Fibroblast of skin of right quadriceps (primary cell): ENCODE measurements at places on chromosomes 6 and 20.
A peak's percentile ranks its signal among the peaks of the same experiment; 100 is the strongest.

- no peak for DNase-seq
These were observed 603.5 kb downstream of the KHDRBS2 start for GRCh38 chr6:61682562-61682961.

DNA sequence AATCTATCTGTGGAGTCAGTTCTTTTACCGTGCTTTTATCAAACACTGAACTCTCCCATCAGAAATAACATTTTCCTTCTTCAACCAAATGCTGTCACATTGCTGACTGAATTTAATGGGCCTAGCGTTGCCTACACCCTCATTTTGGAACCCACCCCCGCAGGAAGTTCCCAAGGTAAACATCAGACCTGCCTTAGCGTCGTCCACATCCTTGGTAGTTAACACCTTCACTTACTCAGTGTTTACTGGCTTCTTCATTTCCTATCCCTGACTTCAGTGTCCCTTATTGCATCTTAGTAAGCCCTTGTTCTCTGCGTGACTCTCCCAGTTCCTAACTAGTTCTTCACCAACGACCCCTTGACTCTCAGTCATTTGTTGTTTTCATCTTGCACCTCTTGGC lies 491.4 kb upstream of the SOX4 start:
- DNase-seq = no peak

DNA sequence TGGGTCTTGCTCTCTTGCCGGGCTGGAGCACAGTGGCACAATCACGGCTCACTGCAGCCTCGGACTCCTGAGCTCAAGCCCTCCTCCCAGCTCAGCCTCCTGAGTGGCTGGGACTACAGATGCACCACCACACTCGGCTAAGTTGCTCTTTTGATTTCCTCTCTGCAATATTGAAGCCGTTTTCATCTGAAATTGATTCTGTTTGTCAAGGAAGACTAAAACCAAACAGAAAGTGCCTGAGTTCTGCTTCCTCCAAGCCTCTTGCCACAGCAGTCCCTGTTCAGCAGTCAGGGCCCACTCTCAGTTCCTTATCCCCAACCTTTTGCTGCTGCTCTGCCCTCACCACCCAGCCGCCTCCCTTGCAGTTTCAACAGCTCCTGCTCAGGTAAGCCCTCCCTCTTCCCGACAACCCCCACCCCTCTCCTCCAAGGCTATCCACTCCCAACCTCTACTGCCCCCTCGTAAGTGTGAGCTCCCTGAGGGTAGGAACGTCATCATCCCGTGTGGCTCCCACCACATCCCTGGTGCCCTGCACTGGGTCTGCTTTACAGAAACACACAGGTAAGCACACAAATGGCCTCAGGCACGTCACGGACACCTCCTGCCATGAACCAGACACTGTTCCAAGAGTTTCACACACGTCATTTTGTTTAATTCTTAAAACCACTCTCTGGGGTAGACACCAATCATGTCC lies 70.7 kb upstream of the TAB2 start:
- no peak for DNase-seq

DNA sequence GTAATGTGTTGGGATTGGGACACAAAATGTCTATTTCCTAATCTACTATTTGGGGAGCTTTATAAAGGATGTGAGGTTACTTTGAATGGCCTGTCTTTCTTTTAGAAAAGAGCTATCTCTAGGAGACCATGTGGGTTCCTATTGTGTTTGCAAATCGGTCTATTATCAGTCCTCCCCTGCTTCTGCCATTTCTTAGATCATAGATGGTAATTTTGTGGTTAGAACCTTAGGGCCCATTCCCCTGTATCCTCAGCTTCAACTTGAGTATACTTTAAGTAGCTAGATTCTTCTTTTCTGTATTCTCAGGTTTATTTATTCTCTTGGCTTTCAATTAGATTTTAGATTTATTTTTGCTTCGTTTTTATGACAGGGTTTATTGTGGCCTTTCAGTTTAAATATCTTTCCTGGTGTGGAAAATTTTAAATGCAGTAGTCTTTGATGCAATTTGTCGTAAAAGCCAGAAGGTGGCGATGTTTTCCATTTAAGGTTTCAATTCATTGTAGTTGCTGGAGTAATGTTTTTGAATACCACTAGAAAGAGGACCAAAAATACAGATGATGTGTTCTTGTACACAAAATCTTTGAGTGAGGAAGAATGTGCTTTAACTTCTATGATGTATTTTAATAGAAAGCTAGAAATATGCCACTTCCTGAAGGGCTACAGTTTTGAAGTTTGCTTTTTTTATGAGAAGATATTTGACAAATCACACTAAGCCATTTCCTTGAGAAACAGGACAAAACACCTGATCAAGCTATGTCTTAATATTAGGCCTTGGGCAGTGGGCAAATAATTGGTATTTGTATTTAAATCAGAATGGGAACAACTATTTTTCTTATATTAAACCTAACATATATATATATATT lies 20.3 kb downstream of the TBPL1 start:
- peak; percentile 52 for DNase-seq

DNA sequence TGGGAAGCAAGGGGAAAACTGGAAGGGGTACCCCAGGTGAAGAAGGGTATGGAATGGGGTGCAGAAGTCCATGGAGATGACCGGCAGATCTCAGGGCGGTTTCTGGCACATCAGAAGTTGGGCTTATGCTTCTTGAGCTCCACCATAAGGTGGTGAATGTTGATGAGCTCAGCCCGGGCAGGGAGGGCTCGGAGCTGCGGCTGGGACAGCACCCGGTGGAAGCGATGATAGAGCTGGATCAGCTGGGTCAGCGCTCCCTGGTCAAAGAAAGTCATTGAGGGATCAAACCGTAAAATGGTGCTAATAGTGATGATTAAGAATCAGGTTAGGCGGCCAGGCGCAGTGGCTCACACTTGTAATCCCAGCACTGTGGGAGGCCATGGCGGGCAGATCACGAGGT lies 20.9 kb downstream of the VPS52 start:
- DNase-seq = no peak

GRCh38 chr6:99609905-99610489 lies 3.4 kb downstream of the PRDM13 start:
- no peak for DNase-seq

- DNase-seq = no peak
These were observed 189.0 kb upstream of the FOXA2 start for GRCh38 chr20:22773344-22773743.

DNA sequence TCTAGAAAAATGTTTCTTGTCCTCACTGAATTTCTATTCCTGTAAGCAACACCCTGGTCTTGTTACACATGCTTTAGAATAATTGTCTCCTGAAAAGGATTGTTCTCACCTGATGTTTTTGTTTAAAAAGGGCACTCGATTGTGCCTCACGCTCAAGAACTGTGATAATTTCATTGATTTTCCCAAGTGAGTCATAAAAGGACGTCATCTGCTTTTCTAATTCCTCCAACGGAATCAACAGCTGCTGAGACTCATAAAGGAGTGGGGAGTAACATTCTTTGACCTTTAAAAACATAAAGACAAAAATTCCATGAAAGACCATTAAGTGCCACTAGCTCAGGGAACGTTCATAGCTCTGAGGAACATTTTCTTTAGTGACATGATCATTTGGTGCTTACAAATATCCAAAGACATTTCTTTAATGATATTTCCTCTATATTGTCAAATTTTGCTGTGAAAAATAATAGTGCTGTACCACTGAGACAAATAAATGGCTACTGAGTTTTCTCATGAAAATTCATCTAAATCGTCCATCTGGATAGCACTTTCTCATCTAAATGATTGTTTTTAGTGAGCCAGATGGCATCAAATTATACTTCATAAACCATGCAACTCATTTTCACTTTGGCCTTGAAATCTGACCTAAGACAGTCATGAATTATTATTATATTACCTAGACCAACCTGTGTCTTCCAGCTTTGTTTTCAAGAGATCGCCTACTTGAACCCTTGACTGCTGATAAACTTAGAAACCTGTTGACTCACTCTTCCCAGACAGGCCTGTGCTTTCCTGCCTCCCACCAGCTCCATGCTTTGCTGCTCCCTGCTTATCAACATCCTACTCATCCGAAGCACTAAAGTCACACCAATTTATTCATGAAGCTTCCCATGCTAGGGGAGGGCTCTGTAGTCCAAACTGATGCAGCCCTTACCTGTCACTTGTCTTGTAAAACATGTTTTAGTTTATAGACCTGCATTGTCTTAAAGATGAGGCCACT lies 178.2 kb downstream of the SYNE1 start:
- DNase-seq = peak; percentile 32

DNA sequence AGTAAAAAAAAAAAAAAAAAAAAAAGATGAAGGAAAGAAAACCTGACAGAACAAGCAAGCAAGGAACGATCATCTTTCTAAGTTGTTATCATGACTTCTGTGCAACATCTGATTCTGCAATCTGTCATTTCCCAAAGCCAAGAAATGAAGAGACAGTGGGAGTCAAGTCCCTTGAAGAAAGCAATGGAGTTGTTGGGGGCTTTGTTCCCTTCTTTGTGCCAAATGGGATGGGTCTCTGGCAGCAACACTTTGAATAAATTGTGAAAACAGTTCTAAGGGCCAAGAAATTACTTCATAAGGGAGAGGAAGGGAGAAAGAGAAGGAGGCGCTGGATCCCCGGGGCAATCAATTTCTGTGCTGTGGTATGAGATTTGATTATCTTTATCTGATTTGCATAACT lies 33.3 kb upstream of the RSPO3 start:
- DNase-seq = no peak

DNA sequence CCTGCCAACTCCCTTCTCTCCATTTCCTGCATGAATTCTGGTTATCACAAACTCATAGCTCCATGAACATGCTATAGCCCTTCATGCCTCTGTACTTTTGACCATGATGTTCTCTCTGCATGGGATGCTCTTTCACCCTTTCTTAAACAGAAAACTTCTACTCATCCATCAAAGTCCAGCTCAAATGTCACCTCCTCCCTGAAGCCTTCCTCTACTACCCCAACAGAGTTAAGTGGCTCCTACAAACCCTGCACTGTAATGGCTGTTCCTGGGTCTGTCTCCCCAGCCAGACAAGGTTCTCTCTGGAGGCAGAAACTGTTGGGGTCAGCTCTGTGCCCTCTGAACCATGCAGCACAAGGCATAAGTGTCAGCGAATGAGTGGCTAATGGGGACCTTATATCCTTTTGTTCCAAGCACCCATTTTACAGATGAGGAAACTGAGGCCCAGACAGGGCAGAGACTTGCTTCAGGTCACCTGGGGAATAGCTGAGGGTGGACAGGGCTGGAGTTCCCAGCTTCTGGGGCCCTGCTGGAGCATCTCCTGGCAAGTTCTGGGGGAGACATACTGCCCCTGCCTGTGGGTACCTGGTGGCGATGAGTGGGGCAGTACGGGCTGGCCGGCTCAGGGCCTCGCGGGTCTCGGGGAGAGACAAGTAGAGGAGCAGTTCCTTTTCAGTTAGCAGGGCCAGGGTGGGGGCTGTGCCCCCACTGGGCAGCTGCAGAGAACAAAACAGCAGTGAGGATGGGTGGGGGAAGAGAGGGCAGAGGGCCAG lies 10.6 kb upstream of the CDK5RAP1 start:
- no peak for DNase-seq

DNA sequence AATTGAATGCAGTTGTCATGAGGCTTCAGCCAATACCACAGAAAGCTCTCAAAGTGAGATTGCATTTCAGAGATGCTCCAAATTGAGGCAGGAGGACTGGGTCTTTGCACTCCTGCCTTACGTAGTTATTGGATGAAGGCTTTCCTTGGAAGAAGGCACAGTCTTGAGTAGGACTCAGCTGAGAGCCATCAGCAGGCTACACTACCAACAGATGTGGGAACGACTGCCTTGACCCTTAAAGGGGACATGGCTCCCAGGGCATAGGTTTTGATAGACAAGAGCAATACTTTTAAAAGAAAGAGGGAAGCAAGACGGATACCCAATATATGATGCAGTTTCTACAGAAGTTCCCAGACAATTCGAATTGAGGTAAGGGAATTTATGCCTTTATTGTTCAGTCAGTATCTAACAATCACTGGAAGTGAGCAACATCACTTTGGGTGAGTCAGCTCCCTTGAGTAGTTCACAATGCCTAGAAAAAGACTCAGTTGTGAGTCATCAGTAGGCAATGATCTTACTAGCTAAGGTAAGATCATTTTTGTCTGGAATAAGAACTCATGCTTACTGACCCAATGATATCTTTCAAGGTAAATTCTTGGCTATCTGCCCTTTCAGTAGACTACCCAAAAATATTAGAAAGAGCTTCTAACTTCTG lies 390.8 kb downstream of the GJA1 start:
- peak; percentile 89 for DNase-seq

GRCh38 chr6:70575899-70576495 lies 9.3 kb downstream of the SDHAF4 start:
- DNase-seq = no peak

DNA sequence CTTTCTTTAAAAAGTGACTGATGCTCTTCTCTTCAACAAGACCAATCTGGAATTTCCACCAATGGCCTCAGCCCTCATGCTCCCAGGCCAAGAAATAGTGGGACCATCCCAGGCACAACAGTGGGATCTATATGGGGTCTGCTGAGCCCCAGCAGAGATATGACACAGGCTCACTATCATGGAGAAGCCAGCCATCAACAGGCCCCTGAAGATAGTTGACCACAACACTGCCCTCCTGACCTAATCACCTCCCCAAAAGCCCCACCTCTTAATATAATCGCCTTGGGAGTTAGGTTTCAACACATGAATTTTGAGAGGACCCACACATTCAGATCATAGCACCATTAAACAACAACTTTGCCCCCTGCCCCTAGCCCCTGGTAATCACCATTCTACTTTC lies 16.8 kb upstream of the MCM3 start:
- DNase-seq = no peak

GRCh38 chr6:1472643-1473042 lies 83.3 kb downstream of the FOXF2 start:
- no peak for DNase-seq

- DNase-seq = no peak
These were observed 225.3 kb downstream of the KHDC1L start for GRCh38 chr6:72999995-73000394.

DNA sequence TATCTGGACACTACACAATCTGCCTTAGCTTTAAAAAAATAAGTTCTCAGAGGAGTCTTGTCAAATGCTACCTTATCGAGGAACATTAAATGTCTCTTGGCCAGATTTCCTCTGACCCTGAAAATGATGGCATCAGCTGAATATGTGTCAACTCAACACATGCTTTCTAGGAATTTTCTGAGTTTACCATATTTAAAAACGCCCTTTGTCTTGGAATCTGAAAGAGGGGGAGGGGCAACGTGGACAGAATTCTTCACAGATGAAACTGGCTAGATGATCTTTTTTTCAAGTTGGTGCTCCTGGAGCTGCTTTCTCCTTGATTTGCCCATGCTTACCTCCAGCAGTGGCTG lies 5.1 kb downstream of the SOX4 start:
- peak; percentile 34 for DNase-seq
